Temporal lobe (tissue), 4 donors: ENCODE measurements at places on chromosomes 1 and 21. TPM values are rescaled to one million over a fixed set of nuclear protein-coding genes. Genes with fewer than 3 reads are reported as not detected.

The PLA2G2D gene
- total RNA-seq: not detected

The FNDC7 gene
- 0.25 TPM for total RNA-seq

The ANKRD65 gene
- total RNA-seq: 0.49 TPM

The TUT4 gene
- 95.1 TPM for total RNA-seq

The KCNK1 gene
- 3.0 TPM for total RNA-seq

The VANGL2 gene
- 19.4 TPM for total RNA-seq

The PLCH2 gene
- total RNA-seq: 9.1 TPM

The COL8A2 gene
- 0.98 TPM for total RNA-seq

The GJA8 gene
- total RNA-seq: not detected

The NHLH1 gene
- 0.98 TPM for total RNA-seq
